Inflammatory macrophage (primary cell): ENCODE measurements at places on chromosomes 3 and 15.

GRCh38 chr3:156902916-156903315 lies 76.8 kb downstream of the LEKR1 start:
- no peak for DNase-seq

- DNase-seq: no peak
Observed at GRCh38 chr3:192026661-192027060, 565.7 kb downstream of the PYDC2 start.

GRCh38 chr3:10933470-10933804 lies 59.1 kb upstream of the SLC6A1 start:
- no peak for DNase-seq

DNA sequence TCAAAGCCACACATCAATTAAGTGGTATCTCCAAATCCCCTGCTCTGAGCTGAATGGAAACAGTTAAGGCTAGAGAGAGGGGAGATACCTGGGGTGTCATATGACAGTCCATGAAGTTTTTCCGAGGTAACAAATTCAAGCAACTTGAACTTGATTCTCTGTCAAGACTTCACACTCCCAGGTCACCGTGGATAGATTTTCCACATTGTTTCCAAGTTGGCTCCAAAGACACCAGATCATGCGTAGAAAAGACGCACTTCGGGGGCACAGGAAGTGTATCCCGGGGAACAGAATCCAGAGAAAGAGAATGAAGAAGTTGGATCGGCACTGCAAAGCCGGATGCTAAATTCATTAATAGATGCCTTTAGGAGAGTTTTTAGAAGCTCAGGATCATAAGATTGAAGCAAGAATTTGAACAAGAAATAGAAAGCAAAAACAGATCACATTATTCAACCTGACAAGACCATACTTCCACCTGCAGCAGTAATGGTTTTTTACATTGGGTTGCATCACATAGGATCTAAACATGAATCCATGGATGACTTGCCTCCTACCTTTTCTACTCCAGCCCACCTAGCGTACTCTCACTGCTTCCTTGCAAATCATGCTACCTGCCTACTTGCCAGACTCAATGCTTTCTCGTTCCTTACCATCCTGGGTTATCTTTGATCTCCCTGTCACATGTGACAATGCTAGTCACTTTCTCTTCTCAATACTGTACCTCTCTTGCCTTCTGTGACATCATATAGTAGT lies 253.0 kb upstream of the ADAMTS9 start:
- DNase-seq: no peak

DNA sequence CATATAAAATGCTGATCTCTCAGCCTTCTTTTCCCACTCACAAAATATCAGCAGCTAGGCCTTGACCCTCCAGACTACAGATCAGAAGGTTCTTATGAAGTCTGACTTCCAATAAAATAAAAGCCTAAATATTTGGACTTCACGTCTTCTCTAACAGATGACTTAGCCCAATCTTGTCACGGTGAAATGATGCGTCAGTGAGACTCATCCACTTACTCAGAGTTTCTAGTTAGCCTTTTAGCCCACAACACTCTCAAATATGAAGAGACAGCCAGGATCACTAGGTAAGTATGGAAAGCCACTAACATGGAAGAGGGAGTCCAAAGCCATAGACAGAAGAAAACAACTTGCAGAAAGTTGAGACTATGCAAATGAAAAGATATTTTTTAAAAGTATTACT lies 601.2 kb downstream of the PYDC2 start:
- DNase-seq: no peak

DNA sequence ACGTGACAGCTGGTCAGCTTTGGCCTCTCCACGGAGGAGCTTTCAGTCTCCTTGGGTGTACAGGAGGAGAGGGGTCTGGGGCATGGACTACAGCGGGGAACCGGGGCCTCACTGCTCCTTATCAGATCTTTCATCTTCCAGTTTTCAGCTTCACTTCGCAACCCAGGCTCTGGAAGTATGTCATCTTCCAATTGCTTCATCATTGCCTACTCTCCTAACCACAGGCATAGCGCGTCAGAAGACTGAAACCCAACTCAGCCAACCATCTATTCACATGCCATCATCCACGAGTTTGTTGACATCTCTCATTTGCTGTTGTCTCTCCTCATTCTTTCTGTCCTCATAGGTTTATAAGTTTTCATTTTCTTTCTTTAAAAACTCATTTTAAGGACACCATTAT lies 119.5 kb downstream of the MYLK start:
- peak; percentile 43 for DNase-seq

- DNase-seq: no peak
Observed at GRCh38 chr3:121482660-121483059, 63.1 kb downstream of the POLQ start.

DNA sequence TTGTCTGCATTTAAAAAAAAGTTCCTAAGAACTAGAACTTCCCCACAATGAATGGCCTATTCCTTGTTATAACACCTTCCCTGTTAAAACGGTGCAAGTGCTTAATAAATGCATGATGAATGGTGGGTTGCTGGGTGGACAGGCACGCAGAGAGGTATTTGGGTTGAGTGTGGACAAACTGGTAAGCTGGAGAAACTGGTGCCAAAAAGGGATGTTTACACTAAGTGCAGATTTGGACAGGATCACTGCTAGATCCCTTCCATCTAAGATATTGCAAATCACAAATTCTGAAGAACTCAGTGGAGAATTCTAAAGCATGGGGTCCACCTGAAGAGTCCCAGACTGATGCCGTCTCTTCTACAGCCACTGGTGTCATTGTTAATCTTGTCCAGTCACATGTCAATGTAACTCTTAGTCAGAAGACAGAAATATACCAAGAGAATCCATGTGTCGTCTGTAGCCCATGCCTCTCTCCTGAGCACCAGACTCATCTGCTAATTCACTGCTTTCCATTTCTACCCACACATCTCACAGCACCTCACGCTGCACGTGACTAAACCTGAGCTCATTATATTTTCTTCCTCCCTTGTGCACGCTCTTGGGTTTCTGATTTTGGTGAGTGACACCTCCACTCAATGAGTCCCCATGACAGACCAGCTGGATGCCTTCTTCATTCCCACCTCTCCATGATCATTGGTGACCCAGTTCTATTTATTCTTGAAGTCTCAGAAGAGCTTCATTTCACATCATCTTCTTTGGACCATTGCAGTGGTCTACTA lies 328.9 kb downstream of the THSD4 start:
- no peak for DNase-seq

GRCh38 chr15:48645558-48646330 lies at the start of gene FBN1:
FBN1 (minus strand) TSS chr15:48645709; CDS start chr15:48644769, 940 bp downstream.
- DNase-seq: no peak

DNA sequence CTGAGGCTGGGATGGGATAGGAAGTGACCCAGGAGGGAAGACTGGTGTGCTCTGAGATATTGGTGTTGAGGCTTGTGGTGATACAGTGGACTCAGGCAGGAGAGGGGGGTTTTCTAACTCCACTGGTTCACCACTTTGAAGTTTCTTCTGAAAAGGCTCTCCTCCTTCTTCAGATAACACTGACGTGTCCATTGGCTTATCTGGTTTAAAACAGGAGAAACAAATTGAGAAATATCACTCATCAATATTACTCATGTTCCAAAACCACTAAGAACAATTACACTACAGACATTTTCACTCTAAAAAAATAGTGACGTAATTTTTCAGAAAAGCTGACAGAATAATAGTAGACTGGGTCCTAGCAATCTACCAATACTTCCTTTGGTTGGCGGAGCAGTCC lies 23.1 kb downstream of the TP53BP1 start:
- DNase-seq: no peak

DNA sequence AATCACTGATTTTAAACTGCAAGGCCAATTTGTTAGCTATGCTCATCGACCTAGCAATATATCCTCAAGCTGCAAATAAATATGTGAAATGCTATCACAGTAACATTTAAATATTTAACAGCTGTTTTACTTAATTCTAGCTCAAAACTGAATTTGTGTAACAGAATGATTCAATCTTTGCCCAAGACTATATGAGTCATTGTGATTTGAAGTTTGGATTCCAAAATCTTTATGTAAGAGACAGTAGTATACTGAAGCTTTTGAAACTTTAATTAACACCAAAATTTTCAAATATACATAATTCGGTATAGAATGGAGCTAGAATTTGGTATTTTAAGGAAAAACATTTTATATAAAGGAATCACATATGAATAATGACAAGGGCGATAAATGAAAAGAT lies 603.0 kb upstream of the ROBO2 start:
- DNase-seq: no peak

DNA sequence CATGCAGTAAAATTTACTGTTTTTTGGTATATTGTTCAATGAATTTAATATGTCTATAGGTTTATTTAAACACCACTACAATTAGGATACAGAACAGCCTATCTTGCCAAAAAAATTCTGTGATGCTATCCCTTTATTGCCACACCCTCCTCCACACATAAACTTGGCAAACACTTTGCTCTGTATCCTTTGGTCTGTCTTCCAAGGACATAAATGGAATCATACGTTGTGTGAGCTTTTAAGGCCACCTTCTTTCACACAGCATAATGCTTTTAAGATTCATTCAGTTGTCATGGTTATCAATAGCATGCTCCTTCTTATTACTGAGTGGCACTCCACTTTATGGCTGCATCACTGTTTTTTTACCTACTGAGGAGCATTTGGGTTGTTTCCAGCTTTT lies 71.5 kb downstream of the CERS3 start:
- no peak for DNase-seq

DNA sequence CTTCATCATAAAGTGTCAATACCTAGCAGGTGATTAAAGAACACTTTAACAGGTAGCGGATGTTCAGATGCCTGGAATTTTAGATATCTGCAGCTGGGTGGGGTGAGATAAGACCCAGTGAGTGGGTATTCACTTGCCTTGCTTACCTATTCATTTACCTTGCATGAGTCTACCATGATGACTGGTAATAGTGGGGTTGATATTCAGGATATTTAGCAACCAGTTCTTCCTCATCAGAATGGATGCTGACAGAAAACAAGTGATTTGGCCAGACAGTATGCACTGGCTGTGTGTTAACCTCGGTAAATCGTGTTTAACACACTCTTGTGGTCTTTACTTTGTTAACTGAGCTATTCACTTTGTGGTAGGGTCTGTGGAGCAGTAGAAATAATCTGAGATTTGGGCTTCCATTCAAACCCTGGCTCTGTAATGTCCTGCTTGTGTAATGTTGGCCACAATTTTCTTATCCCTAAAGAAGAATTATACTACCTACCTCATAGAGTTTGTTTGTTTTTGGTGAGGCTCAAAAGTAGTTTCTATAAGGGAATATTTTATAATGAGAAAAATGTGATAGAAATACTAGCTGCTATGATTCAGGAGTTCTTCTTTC lies 391.9 kb upstream of the TBL1XR1 start:
- DNase-seq: no peak

- no peak for DNase-seq
Observed at GRCh38 chr3:24060055-24060454, 115.0 kb downstream of the NR1D2 start.

DNA sequence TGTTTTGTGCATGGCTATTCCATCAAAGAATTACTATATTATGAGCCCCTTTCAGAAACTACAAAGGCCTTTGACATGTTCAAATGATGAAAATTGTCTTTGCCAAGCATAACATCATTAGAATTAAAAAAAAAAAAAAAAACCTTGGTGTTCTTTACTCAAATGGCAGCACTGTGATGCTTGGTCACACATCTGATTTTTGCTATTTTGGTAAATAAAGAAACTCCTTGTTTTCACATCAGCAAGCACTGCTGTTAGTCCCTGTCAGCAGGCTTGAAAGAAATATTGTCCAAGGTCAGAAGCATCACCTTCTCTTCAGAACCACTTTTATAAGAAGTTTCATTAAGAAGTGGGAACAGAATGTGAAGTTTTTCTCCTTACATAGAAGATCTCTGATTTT lies 537.3 kb downstream of the MFSD1 start:
- no peak for DNase-seq

DNA sequence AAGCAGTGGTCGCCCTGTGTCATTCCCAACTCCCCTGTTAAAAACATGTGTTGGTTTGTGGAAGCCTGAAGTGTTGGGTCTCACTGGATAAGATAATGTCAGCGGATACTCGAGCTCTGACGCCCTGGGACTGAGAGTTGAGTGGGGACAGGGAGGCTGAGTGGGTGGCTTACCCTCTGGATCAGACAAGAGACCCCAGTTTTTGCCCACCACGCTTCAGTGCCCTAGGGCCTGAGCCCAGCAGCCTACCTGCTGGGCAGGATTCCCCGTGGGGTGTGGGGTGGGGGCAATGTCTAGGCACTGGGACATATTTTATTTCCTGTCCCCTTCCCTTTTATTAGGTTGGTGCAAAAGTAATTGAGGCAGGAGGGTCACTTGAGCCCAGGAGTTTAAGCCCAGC lies 75.0 kb downstream of the SMAD6 start:
- no peak for DNase-seq

- DNase-seq: peak; percentile 27
Observed at GRCh38 chr3:30934208-30934550, 39.7 kb upstream of the GADL1 start.

- DNase-seq: no peak
Observed at GRCh38 chr3:42656680-42657610, 3.4 kb downstream of the ZBTB47 start.

DNA sequence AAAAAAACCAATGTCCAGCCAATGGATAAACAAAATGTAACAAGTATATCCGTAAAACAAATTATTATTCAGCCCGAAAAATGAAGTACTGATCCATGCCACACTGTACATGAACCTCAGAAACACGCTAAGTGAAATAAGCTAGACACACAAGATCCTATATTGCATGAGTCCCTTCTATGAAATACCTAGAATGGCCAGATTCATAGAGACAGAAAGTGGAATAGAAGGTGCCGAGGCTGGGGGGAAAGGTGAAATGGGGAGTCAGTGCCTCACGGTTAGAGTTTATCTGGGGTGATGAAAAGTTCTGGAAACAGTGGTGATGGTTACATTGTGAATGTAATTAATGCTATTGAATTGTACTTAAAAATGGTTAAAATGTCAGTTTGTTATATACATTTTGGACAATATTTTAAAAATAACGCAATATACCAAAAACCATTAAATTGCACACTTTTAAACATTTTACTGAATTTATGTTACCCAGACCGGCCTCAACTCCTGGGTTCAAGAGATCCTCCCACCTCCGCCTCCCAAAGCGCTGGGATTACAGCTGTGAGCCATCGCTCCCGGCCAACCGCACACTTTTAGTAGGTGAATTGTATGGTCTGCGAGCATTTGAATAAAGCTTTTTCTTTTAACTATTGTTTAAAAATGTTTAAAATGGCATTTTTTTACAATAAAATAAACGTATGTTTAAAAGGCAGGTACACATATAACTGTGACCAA lies 2.1 kb downstream of the RNF168 start:
- DNase-seq: peak; percentile 16

DNA sequence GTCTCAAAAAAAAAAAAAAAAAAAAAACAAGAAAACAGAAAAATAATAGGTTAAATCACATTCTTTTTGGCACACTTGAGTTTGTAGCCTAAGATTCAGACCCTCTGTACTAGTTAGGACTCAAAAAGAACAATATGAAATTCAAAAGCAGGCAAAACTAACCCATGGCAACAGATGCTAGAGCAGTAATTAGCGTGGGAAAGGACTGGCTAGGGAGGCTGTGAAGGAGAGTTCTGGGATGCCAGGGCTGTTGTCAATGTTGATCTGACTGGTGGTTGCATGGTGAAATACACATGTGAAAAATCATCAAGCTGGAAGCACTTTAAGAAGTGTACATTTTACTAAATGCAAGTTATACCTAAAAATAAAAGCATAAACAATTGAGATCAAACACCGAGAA lies 35.6 kb downstream of the KLHL6 start:
- DNase-seq: no peak
